ENCODE measurements at places on chromosomes 12 and 14. TPM values are rescaled to one million over a fixed set of nuclear protein-coding genes. Genes with fewer than 3 reads are reported as not detected.

Gene PRH2
- not detected for polyA plus RNA-seq

Gene RAB35
- polyA plus RNA-seq = 18.1 TPM

Gene KRT5
- not detected for polyA plus RNA-seq

Gene SYT1
- 1.6 TPM for polyA plus RNA-seq

Gene TMCC3
- polyA plus RNA-seq = 15.2 TPM

Gene ZCCHC8
- 13.6 TPM for polyA plus RNA-seq

Gene KRT81
- not detected for polyA plus RNA-seq

Gene IL22
- not detected for polyA plus RNA-seq

Gene KRT78
- polyA plus RNA-seq = not detected

Gene TRPV4
- not detected for polyA plus RNA-seq

Gene DRAM1
- polyA plus RNA-seq = 7.4 TPM

Gene HPD
- not detected for polyA plus RNA-seq

Gene PRB2
- not detected for polyA plus RNA-seq

Gene FKBP4
- 31.9 TPM for polyA plus RNA-seq

Gene KLHL33
- polyA plus RNA-seq = 0.10 TPM

Gene LRRC23
- polyA plus RNA-seq = 4.9 TPM

Gene GPR65
- 12.1 TPM for polyA plus RNA-seq

Gene CSRP2
- 0.09 TPM for polyA plus RNA-seq

Gene GZMH
- 24.2 TPM for polyA plus RNA-seq

Gene DENND5B
- 30.7 TPM for polyA plus RNA-seq

Gene TSPAN8
- polyA plus RNA-seq = not detected

Gene NELL2
- polyA plus RNA-seq = 5.2 TPM

Gene ABHD12B
- polyA plus RNA-seq = not detected

Gene ACADS
- 14.1 TPM for polyA plus RNA-seq

Gene ACOT4
- polyA plus RNA-seq = 2.4 TPM

Gene TRHDE
- polyA plus RNA-seq = not detected

Gene DLGAP5
- not detected for polyA plus RNA-seq

Gene SLC41A2
- polyA plus RNA-seq = 0.83 TPM

Gene CD163
- 0.24 TPM for polyA plus RNA-seq

Gene CLEC2A
- polyA plus RNA-seq = not detected

Gene GUCY2C
- 0.85 TPM for polyA plus RNA-seq

Gene NINJ2
- 15.8 TPM for polyA plus RNA-seq

Gene FBLN5
- 4.2 TPM for polyA plus RNA-seq

Gene MDP1
- 33.5 TPM for polyA plus RNA-seq

Gene PTPRB
- 0.30 TPM for polyA plus RNA-seq

Gene SIX6
- not detected for polyA plus RNA-seq

Gene PTPN6
- 1,038 TPM for polyA plus RNA-seq

Gene NRXN3
- polyA plus RNA-seq = not detected

Gene DTX1
- 0.61 TPM for polyA plus RNA-seq

Gene ATP5F1B
- polyA plus RNA-seq = 727 TPM

Gene LMNTD1
- not detected for polyA plus RNA-seq

Gene PTPRR
- polyA plus RNA-seq = not detected

Gene CYP27B1
- 0.09 TPM for polyA plus RNA-seq

Gene OR5AU1
- not detected for polyA plus RNA-seq

Gene CAPS2
- 1.5 TPM for polyA plus RNA-seq

Gene FOXG1
- polyA plus RNA-seq = not detected

Gene TSPAN9
- polyA plus RNA-seq = not detected

Gene REP15
- polyA plus RNA-seq = not detected

All from IgD-negative memory B cell (primary cell).